ENCODE measurements at places on chromosomes 3 and 15.

GRCh38 chr15:55297315-55297714, 7.7 kb upstream of the RAB27A start:
- no peak for DNase-seq

- no peak for DNase-seq
These were observed 92.6 kb upstream of the CHL1 start for GRCh38 chr3:103991-104390.

DNA sequence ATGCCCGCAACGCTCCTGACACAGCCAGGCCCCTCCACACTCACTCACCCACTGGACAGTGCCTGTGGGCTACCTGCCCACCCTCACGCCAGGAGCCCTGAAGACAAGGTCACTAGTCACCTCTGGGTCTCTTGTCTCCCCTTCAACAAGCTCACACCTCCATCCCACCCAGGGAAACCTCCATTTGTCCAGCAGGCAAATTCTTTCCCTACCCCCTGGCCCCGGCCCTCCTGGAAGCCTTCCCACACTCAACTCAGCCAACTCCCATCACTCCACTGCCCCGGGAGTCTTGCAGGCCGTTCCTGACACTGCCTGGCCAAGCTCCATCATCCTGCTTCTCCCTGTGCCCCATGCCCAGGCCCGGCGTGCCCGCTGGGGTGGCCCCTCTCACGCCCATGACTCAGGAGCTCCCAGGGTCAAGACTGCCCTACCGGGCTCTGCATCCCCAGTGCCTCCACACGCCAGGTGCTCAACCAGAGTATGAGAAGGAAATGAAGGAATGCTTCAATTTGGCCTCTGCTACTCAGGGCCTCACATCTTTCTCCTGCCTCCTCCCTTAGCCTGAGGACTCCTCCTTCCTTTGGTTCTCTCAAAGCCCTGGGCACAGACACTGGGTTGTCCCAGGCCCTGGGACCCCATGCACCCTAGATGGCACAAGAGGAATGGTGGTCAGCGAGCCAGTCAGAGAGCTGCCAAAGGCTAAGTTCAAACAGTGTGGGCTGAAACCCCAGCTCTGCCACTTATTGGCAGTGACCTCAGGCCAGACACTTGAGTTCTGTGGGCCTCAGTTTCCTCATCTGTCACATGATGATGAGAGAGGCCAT, 88.6 kb downstream of the SEC22A start:
- DNase-seq: no peak

- DNase-seq: no peak
These were observed 235.8 kb downstream of the FHIT start for GRCh38 chr3:61015408-61015807.

DNA sequence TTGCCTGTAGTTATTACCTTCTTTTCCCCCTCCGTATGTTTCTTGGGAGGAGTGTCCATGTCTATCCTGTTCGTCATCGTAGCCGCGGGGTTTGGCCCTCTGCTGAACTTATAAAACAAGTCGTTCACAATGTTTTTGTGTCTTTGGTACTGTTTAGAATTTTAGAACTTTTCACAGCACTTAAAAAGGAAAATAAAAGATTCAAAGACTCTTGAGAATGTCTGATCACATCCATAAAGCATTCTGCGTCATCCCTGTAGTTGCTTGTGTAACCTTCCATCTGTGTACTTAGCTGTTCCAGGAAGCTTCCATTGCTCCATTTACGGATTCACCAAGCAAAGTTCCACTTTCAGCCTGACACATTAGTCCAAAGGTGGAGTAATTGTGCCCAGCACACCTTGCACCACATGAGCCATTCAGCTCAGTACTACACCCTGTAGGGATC, 677.1 kb upstream of the NR2F2 start:
- no peak for DNase-seq

GRCh38 chr3:41991437-41991836, 29.5 kb upstream of the ULK4 start:
- DNase-seq: no peak

GRCh38 chr3:46321461-46322104, 32.3 kb upstream of the CCR2 start:
- no peak for DNase-seq

DNA sequence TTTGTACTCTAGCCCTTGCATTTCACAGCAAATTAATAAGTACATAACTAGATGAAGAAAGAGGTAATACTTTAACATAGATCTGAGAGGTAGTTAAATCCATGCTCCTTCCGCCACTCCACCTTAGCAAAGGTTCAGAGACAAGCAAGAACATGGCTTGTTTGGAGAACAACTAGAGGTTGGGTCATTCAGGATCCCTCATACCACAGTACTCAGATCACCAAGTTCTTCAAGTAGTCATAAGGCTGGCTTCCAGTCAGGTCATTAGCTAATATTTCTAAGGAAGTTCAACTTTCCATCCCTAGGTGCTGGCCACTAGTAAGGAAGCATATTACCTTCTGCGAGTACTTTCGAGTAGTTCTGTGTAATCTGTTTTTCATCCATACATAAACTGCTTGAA, 44.1 kb downstream of the CD200R1 start:
- no peak for DNase-seq

- no peak for DNase-seq
These were observed 146.8 kb downstream of the ROBO2 start for GRCh38 chr3:77186728-77187127.

DNA sequence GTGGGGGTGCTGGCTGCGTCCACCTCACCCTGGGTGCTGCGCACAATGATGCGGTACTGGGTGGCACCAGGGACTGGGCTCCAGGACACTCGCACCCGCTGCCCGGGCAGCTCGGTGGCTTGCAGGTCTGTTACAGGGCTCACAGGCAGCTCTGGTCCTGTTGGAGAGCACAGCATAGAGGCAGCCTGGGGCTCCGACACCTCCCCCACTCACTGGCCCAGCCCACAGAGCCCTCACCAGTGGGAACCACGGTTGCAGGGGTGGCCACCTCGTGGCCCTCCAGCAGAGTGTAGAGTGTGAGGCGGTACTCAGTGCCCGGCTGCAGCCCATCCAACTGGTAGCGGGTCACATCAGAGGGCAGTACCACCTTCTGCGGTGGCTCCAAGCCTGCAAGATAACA, 3.7 kb downstream of the COL7A1 start:
- DNase-seq: no peak

DNA sequence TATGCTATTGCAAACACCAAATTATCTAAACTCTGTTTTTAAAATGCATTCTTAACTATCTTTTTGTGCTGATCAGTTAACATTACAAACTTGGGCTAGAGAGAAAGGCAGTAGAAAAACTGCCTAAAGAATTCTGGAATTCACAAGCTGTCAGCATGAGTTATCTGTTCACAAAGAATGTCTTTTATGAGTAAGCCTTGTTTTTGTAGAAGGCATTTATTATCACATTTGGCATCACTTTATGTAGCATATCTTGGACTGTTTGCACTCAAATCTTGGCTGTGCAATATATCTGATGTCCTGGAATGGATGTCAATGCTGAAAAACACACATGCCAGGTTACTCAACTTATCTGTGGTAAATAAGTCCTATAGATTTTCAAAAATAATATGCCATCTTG, 15.5 kb upstream of the BCHE start:
- DNase-seq: no peak

GRCh38 chr3:129794311-129795185, 99.0 kb downstream of the TMCC1 start:
- no peak for DNase-seq

- no peak for DNase-seq
These were observed 113.5 kb downstream of the TNIK start for GRCh38 chr3:171346582-171347300.

DNA sequence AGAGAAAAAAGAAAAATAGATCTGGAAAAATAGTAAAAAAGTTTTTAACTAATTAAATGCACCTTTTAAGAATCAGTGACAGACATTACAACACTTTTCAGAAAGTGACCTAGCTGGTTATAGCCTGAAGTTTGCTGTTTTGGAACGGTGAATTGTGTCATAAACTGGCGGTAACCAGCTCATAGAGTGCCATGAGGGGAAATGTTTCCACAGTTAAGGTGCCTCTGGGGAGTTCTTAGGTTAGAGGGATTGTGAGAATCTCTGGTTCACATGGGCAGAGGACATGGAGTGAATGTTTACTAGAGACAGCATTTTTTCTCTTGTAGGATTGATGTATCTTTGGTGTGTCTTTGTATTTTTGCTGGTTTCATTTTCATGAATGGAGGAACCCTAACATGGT, 2.8 kb downstream of the TBC1D23 start:
- DNase-seq: no peak

DNA sequence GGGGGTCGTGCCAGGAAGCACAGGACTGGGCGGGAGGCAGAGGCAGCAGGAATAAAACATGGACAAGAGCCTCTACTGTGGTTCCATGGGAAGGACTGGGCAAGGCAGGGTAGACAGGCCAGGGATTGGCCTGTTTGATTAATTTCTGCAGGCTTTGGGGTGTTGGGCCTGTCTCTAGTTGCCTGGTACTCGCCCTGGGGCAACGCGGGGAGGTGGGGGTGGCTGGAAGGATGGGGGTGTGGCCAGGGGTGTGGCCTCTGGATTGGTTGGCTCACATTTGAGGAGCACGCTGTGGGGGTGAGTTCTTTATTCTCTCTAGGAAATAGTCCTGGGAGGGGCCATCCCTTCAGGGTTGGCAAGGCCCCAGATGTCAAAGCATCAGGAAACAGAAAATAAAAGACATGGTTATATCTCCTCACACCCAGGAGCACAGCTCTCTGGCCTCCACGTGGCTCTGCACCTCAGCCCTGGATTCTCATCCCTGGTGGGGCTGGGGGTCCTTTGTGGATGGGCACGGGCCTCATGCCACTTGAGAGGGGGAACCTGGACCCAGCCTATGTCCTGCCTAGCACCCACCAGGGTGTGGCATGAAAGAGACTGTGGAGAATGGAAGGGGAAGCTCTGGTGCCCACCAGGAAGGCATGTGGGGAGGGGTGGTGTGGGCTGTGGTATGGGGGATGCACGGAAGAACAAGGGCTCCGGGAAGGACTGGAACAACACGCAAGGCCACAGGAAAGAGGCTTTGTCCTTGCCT, 223.0 kb upstream of the LYSMD4 start:
- DNase-seq: no peak

- DNase-seq: peak; percentile 73
These were observed 335.8 kb upstream of the THRB start for GRCh38 chr3:24830230-24831152.

All from WERI-Rb-1 (cell line).